ENCODE measurements at places on chromosomes 1 and 21. TPM values are rescaled to one million over a fixed set of nuclear protein-coding genes. Genes with fewer than 3 reads are reported as not detected.

Gene DCST1
- total RNA-seq = not detected

Gene SH2D1B
- 0.70 TPM for total RNA-seq

Gene PPP1R15B
- 53.0 TPM for total RNA-seq

Gene SLC44A5
- total RNA-seq = 31.2 TPM

Gene FAM72C
- total RNA-seq = 0.82 TPM

Gene FAM43B
- total RNA-seq = not detected

Gene ZMYM1
- total RNA-seq = 14.5 TPM

Gene RGS5
- total RNA-seq = 5.1 TPM

Gene OR2L13
- total RNA-seq = 0.52 TPM

DNA sequence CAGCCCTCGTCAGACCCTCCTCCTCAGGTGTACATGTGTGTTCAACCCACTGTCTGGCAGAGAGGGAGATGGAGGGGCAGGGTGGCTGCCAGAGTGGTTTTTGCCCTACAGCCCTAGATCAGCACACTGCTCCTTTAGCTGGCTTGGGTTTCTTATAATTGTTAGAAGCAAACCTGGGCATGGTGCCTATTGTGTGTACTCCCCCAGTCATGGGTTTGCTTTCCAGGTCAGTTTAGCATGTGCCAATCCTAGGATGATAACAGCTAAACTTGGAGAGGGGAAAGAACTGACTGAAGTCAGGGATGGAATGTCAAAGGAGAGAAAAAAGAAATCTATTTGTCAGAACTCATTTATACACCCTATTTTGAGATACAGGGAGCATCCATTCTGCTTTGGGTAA lies 63.3 kb downstream of the UCK2 start:
- no peak for ATAC-seq

GRCh38 chr1:209805875-209806760 lies at the start of gene IRF6:
IRF6 (minus strand) TSS chr1:209806142; CDS start chr1:209801413, 4,729 bp downstream.
- ATAC-seq = no peak

DNA sequence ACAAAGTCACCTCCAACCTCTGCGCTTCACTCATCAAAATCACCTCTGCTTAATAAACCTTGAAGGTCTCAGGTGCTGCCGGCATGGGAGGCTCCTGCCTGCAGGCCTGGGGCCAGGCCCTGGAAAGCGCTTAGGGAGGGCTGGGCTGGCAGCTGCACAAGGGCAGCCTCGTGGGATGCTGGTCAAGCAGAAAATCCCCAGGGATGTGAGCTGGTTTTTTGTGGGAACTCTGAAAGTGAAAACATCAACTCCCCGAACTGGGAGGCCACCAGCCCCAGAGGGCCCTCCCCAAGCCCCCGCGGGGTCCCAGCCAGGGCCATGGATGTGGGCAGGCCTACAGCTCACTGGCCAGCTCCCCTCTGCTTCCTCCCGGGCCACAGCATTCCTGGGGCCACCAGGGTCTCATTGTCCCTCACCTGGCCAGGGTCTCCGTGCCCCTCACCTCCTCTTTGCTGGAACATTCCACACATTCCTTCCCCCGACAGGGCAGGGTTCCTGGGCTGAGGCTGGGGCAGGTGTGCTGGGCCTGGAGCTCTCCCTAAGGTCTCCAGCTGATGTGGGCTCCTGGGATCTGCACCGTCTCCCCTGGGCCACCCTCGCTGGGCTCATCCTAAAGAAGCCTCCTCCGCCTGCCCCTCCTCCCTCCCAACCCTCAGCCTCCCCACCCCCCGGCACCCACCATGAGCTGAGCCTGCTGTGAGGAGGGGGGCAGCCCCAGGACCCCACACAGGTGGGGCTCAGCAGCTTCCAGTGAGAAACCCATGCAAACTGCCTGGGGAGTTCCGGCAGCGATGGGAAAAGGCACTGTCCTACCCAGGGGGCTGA lies 36.0 kb upstream of the POFUT2 start:
- ATAC-seq = no peak

- ATAC-seq = no peak
Observed at GRCh38 chr21:15210235-15210678, 145.5 kb upstream of the NRIP1 start.

DNA sequence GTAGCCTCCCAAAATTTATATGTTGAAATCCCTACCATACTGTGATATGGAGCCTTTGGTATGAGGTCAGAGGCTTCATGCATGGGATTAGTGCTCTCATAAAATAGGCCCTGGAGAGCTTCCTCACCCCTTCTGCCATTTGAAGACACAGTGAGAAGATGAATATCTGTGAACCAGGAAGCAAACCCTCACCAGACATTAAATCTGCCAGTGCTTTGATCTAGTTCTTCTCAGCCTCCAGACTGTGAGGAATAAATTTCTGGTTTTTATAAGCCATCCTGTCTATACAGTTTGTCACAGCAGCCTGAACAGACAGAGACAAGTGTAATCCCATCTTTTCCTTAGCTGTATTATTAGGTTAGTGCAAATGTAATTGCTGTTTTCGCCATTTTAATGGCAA lies 88.4 kb downstream of the OLFML2B start:
- no peak for ATAC-seq

GRCh38 chr1:20069874-20070273 lies at the start of gene PLA2G5:
PLA2G5 (plus strand) TSS chr1:20070194; CDS start chr1:20084831, 14,637 bp downstream.
- ATAC-seq = no peak

- ATAC-seq = no peak
Observed at GRCh38 chr1:237032029-237032428, 10.0 kb upstream of the RYR2 start.

GRCh38 chr1:166875302-166875733 lies 746 bp downstream of the TADA1 start:
- no peak for ATAC-seq

GRCh38 chr1:175269151-175269550 lies 76.6 kb upstream of the KIAA0040 start:
- no peak for ATAC-seq

DNA sequence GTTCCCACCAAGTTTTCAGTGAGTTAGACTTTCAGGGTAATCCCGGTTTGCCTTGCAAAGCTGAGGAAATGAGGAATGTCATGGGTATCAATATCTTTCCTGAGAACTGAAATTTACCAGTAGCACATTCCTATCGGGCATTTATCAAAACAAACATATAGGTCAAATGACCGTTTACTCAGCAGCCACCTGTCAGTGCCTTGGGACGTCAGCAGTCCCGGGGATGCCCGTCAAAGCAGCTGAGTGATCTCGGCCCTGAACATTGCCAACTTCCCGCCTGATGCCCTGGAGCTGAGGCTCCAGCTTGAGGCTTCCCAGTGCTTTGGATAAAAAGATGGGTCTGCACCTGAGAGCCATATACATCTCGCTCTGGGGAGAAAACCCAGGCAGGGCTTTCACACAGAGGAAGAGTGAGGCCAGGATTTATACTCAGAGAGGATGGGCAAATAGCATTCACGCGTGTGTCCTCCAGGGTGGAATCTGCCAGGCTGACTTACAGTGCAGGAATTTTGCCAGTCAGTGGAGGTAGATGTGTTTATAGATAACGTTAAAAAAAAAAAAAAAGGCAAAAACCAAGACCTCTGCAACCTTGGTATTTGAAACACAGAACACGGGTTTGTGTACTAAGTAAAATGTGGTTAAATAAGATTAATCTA lies 435.7 kb upstream of the VAMP3 start:
- ATAC-seq = no peak

GRCh38 chr1:229217716-229218115 lies 53.2 kb upstream of the RAB4A start:
- ATAC-seq = no peak

- no peak for ATAC-seq
Observed at GRCh38 chr1:101964708-101965107, 32.0 kb downstream of the OLFM3 start.

DNA sequence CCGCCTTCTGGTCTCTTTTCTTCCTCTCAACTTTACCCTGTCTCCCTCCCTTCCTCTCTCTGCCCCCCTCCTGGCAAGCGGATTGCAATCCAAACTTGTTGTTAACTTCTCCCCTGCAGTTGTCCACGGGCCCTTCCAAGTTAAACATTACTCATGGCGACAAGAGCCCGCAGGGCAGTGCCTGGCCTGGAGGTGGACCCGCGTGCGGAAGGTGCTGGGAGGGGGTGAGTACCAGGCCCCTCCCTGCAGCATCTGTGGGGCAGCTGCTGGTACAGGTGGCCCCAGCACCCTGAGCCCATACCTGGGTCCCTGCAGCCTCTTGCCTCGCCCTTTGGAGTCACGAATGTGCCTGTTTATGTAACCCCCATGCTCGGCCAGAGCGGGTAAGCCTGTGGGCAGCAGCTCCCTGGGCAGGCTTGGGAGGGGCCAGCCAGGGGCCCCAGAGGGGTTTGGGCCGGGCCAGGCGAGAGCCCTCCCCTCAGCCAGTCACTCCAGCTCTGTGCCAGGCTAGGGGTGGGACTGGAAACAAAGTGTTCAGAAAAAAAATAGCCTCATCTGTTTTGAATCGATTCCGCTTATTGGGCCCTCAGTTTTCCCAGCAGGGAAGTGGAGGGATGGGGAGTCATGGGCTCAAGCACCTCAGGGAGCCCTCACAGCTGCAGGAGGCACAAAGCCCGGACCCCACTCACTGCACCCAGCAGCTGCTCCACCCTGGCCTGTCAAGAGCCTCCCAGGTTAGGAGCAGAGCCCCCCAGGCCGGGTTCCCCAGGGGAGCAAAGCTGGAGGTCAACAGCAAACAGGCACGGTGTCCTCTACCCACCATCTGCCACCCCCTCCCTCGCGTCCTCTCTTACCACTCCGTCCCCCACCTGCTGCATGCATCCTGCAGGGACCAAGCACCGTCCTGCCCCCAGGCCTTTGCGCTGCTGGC lies 14.0 kb upstream of the FAAP20 start:
- peak; percentile 18 for ATAC-seq

- ATAC-seq = no peak
Observed at GRCh38 chr1:51792864-51793263, 85.7 kb downstream of the NRDC start.

- ATAC-seq = no peak
Observed at GRCh38 chr1:178927003-178927402, 56.1 kb upstream of the ANGPTL1 start.

GRCh38 chr1:209823143-209824041 lies 4.4 kb upstream of the UTP25 start:
- ATAC-seq = no peak

- ATAC-seq = no peak
Observed at GRCh38 chr21:42091899-42092508, 20.9 kb downstream of the UMODL1 start.

- no peak for ATAC-seq
Observed at GRCh38 chr1:186207391-186208085, 167.5 kb downstream of the TPR start.

DNA sequence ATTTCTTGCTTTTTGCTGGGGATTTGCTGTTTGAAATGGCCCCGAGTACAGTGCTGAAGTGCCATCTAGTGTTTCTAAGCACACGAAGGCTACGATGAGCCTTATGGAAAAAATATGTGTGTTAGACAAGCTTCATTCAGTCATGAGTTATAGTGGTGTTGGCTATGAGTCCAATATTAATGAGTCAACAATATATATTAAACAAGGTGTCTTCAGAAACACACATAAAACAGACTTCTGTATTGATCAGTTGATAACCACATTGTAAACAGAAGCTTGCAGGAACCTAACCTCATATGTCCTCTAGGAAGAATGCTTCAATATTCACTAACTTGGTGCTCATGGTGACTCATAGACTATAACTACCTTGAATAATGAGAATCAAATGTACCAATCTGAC lies 1.7 kb upstream of the GJB5 start:
- ATAC-seq = no peak

DNA sequence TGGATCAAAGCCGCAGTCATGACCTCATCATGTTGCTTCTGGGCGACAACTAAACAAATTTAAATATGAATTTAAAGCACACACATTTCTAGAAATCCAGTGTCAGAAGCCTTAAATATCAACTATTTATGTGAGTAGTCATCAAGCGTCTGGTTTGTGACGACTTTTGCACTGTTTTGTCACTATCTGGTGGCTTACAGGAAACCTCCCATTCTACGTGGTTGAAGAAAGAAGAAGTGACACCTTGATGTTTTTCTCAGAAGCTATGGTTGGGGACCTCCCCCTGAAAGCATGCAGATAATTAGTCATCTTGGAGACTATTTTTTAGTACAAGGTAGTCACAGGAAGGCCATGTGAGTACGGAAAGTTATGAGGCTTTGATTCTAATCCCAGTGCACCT lies 58.5 kb downstream of the TENT5C start:
- no peak for ATAC-seq

DNA sequence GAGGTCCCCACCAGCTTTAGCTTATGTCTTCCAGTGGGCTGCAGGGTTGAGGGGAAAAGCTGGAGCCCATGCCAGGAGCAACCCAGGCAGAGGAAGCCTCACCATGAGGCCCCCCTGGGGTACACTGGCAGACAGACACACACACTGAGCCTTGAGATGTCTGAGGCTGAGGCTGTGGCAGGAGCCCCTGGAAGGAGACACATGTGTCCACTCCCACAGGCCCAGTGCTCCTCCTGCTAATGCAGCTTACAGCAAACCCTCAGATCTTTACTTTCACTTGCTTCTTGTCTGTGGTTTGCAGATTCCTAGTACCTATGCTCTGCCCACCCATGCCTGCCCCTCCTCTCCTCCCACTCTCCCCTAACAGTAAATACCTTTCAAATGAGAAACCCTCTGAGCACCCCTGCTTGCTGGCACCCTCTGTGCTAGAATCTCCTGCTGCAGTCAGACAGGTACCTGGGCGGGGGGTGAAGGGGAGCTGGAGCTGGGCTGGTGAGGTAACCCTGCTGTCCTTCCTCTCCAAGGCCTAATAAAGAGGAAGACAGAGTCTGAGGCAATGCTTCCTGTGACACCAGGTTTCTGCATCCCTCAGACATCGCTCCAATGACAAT lies 63.4 kb upstream of the NEK2 start:
- ATAC-seq = no peak

DNA sequence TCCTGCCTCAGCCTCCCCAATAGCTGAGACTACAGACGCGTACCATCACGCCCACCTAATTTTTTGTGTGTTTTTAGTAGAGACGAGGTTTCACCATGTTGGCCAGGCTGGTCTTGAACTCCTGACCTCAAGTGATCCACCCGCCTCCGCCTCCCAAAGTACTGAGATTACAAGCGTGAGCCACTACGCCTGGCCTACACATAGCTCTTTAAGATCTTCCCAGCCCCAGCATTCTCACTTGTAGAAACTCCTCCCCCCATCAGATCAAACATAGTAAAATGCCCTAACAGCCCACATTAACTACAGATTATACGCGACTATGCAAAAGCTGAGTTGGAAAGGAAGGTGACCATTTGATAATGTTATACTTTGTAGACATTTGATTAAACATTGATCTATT lies 634.8 kb downstream of the MATN1 start:
- ATAC-seq = no peak

DNA sequence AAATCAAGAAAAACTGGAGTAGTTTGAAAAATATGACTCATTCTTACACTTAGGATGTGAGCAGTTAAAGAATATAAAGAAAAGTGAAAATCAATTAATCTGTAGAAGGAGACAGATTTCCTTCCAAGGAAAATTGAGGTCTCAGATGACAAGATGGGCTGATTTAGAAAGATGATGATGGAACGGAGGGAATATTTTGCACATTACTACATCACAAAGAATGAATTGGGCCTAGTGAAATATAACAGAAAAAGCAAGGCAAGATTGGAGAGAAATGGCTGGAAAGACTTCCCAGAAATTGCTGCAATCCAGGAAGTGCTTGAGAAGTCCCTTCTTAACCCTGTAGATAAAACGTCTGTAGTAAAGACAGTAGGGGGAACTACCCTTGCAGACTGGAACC lies 169.1 kb upstream of the SYT6 start:
- no peak for ATAC-seq

- no peak for ATAC-seq
Observed at GRCh38 chr21:27804515-27804914, 837.6 kb upstream of the ADAMTS5 start.
